Stimulated activated CD8-positive, alpha-beta memory T cell treated with anti-CD3 and anti-CD28 coated beads, Interleukin-4, amount 100 ng/mL, for 4 hours (primary cell): ENCODE measurements at places on chromosomes 7 and 10.

DNA sequence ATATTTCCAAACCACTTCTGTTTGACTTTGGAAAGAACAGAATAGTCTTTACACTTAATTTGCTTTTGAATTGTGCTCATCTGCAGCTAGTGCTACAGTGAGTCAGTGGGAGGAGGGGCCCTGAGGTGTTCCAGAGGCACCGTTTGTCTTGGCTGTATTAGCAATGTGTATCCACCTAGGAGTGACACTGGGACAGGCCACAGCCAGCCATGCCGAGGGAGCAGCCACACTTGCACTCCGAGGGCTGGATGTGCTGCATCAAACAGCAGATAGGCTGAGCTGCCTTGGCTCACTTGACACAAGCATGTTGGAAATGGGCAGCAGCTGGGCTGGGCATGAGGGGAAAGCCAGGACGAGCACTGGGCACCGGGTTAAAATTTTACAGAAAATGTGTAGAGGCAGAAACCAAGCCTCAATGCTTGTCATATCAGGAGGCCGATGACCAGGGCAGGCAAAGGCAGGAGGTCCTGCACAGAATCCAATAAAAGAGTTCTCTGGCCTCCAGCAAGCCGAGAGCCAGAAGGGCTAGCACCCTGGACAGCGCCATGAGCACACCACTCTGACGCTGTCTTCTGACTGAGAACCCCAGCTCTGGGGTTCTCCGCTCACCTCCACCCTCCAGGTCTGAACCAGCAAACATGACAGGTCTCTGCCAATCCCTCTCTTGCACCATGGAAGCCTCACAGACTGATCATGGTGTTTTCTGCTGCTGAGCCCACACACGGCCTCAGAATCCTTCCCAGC lies 163.3 kb downstream of the GRID1 start:
- DNase-seq: no peak

DNA sequence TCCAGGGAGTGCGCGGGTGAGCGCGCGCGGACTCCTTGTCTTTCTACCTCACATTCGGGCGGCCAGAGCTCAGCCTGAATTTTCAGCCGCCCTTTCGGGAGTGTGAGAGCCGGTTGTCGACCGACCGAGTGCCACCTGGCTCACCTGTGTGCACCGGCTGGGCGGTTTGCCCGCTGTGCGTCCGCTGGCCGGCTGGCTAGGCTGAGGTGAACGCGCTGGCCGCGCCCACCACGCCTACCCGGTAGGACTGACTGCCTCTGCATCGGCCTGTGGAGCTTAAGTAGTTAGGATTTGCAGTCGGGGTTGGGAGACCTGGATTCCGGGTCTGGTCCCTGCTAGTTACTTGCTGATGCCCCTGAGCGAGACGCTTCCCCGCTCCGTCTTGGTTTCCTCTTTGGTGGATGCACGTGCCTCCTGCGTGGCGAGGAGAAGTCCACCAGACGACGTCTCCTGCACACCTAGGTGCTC lies 553 bp downstream of the TSPAN15 start:
- no peak for DNase-seq

- no peak for DNase-seq
Observed at GRCh38 chr10:22823109-22823508, 104.7 kb upstream of the ARMC3 start.

GRCh38 chr7:27251652-27252590 lies 9.3 kb downstream of the EVX1 start:
- DNase-seq: no peak

GRCh38 chr10:19576576-19576975 lies 239.7 kb upstream of the PLXDC2 start:
- no peak for DNase-seq

DNA sequence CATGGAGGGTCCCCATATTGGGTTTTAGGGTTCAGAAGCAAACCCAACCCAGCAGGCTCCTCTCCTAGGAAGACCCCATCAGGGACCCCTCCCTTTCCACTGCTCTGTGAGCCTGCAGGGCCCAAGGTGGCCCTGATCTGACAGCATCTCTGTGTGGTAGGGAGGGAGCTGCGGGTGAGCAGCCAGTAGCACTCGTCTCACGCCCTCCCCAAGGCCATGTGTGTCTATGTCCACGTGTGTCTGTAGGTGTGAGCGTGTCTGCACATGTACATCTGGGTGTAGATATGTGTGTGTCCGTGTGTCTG lies 103.5 kb upstream of the FAM20C start:
- DNase-seq: no peak

DNA sequence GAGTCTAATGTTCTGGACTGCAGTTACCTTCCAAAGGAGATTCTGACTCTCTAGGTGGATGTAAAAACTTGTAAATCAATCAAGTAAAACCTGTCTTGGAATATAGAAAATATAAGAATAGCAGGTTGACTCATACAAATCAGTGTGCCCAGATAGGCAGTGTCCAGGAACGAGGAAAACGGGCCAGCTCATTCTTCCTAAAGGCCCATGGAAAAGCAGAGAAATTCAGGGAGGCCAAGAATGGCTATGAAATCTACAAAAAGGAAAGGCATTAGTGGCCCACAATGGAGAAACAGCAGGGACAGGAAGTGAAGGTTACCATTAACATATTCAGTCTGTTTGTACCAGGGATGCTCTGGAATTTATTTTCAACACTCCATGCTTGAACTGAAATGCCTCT lies 14.9 kb downstream of the GLI3 start:
- DNase-seq: no peak
